ENCODE measurements at places on chromosomes 6 and 20.

DNA sequence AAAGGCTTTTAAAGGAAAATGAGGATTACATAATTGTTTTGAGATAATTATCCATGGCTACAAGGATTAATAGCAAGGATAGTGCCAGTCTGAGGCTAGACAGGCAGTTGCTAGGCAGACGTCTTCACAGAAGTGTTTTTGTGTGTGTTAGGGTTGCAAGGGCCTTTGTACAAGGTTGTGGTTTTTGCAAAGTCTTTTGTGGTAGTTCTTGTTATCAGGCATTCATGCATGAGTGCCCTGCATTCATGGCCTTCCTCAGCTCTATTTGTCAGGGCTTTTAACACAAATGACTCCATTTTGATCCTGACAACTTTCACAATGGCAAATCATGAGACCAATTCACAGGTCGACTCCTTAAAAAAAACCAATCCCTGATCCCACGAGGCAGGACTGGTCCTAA, 68.1 kb upstream of the TXNDC5 start:
- no peak for DNase-seq

DNA sequence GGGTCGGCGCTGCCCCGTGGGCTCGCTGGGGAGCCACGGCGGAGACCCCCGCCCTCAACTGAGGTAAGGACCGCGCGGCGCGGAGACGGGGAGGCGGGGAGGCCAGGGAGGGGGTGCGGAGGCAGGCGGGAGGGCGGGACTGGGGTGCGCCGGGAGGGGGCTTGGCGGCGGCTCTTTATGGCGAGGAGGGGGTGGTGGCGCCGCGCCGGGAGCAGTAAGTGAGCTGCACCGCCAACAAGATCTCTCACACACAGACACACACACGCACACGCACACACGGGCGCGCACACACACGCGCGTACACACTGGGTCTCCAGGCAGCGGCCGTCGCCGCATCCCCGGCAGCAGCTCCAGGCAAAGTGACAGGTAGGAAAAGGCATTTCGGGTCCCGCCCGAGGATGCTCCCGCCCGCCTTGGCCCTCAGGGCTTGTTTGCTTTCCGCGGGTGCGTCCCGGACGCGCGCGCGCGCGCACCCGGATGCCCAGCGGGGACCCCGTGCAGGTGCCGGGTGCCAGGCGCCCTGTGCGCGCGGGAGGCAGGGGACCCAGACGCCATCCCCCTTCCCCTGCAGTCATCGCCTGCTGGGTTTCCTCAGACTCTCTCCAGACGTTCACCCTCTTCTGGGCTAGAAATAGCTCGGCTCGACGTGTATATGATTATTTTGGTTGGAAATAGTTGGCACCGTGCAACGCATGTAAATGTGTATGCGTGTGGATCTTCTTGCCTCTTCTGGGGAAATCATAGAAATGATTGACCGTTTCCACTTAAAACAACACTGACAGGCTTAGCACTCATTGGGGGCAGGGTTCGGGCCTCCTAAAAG, at the start of gene PLCB4:
Gene PLCB4 (plus strand): TSS at position 247 of the 823 bp plus-strand sequence. CDS start 238,728 bp downstream, outside the sequence.
- DNase-seq, result no peak

DNA sequence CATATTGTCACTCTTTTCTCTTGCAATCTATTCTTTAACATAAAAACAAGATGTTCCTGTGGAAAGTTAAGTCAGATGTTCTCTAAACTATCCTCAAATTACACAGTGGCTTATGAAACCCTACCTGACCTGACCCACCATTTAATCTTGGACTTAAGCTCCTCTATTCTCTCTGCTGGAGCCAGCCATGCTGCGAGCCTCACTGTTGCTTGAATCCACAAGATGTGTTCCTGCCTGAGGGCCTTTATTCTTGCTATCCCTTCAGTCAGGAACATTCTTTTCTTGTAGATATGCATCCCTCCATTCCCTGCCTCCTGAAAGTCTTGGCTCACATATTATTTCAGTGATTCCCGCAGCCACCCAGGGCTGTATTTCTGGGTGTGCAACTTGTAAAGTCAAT, 283.2 kb downstream of the EPHA7 start:
- no peak for DNase-seq

DNA sequence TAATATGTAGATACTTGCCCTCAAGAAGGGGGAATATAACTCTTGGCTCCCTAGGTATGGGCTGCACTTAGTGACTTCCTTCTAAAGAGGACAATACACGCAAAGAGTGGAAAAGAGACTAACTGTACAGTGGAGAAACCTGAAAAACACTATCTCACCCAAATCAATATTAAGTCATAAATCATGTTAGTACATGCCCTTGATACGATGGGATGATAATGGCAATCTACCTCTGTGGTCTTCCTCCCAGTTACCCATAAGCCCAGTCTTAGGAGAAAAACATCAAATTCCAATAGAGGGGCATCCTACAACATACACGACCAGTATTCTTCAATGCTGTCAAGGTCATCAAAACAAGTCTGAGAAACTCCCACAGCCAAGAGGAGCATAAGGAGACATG, 1.3 kb downstream of the TRIM26 start:
- no peak for DNase-seq

Data from nucleus accumbens (tissue), 56 donors.